Iris pigment epithelial cell (primary cell): ENCODE measurements at places on chromosomes 16 and 17.

GRCh38 chr17:28018439-28019070, 23.9 kb upstream of the NLK start:
- DNase-seq = peak; percentile 11

- no peak for DNase-seq
These were observed 31.8 kb downstream of the SLC39A11 start for GRCh38 chr17:73060721-73061120.

GRCh38 chr16:83113811-83114210, 487.0 kb downstream of the CDH13 start:
- DNase-seq = no peak

DNA sequence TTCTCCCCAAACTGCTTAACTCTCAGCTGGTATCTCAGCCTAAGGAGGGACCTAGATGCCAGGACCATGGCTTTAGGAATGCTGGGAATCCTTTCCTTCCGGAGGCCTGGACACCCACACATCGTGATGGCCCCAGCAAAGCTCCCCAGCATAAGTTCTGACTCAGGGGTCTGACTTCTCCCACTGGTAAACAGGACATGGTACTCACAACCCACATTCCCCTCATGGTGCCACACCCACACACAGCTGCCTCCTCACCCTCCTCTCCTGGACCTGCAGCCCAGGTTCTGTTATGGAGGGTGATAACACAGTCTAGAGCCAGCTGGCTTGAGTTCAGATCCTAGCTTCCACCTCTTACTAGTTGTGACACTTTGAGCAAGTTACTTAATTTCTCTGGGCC, 719 bp upstream of the RNF227 start:
- peak; percentile 65 for DNase-seq

- peak; percentile 90 for DNase-seq
These were observed 701 bp upstream of the MRC2 start for GRCh38 chr17:62626719-62627218.

- DNase-seq = no peak
These were observed 862 bp downstream of the GLTPD2 start for GRCh38 chr17:4789701-4789950.

GRCh38 chr17:68600067-68600930, 868 bp downstream of the FAM20A start:
- no peak for DNase-seq

DNA sequence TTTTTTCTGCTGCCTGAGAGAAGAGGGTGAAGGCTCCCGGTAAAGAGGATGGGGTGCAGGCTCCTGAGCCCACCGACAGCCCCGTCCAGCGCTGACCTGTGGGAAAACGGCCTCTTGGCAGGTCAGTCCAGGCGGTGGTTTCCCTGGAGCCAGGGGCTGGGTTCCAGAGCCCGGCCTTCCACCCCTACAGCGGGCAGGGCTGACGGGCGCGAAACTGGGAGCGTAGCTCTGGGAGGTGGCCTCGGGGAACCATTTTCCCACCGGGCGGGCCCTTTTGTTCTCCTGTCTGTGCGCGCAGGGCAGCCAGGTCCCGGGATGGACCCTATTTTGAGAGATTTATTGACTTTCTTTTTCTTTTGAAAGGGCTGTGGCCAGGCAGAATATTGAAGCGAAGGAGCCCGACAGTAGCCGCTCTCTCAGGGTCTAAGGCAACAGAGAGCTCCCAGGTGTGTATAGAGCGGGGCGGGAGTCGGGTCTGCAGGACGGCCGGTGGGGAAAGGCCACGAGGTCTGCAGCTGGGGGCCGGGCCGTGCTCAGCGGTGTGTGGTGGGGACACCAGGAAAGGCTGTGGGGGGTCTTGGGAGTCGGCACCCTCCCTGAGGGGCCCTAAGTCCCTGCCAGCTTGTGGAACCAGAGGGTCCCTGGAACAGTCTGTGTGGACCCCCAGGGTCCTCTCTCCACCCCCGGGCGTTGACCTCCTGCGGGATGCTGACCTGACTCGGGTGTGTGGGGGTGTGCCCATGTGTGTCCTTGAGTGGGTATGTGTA, 32.3 kb downstream of the METRNL start:
- DNase-seq = no peak

DNA sequence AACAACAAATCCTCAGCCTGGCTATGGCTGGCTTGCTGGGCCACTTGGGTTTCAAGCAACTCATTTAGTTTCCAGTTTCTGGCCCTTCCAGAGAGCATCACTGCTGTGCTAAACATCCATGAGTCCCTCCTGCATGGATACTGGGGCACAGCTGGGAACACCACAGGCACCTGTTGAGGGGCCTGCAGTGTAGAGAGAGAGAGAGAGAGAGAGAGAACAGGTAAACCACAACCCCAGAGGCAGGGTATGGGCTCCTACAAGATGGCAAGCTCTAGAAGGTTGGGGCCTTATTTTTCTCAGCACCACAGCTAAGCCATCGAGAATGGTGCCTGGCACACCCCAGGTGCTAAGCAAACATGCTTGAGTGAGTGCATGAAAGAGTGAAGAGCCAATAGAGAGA, 120.3 kb downstream of the RBFOX3 start:
- no peak for DNase-seq

DNA sequence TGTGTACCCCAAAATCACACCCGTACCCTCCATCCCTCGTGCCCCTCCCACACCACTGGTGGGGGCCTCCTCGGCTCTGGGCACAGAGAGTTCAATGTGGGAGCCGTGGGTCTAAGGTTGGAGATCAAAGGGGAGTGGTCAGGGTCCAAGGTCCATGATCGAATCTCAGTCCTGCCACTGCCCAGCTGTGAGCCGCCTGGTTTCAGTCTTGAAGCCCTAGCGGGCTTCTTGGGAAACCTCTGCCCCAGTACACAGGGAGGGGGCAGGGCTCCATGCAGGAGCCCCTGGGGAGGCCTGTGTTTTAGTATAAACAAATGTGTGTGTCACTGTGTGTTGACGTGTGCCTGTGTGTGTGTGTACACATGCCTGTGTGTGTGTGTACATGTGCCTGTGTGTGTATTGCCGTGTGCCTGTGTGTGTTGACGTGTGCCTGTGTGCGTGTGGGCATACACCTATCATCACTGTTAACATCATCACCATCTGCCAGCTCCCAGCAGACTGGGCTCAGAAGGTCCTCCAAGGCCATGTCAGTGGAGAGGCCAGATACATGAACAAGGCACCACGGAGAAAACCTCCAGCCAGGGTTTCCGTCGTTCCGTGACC, 26.5 kb upstream of the ZNF469 start:
- DNase-seq = peak; percentile 6

- no peak for DNase-seq
These were observed 3.8 kb upstream of the HOXB2 start for GRCh38 chr17:48548523-48549280.

DNA sequence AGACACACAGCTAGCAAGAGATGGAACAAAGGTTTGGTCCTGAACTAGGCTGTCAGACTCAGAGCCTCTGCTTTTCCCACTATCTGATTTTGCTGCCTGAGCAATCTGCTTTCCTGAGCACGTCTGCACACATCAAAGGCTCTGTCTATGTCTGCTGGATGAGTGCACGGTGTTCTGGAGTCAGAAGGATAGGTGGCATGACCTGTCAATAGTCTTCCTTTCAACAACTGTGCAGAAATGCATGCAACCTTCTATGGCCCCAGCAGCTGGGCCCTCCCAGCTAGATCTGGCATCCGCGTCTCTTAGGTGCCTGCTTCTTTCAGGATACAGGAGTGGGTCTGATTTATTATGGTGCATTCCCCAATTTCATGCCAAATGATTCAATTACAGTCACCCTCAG, 138.3 kb downstream of the UTP18 start:
- DNase-seq = no peak

DNA sequence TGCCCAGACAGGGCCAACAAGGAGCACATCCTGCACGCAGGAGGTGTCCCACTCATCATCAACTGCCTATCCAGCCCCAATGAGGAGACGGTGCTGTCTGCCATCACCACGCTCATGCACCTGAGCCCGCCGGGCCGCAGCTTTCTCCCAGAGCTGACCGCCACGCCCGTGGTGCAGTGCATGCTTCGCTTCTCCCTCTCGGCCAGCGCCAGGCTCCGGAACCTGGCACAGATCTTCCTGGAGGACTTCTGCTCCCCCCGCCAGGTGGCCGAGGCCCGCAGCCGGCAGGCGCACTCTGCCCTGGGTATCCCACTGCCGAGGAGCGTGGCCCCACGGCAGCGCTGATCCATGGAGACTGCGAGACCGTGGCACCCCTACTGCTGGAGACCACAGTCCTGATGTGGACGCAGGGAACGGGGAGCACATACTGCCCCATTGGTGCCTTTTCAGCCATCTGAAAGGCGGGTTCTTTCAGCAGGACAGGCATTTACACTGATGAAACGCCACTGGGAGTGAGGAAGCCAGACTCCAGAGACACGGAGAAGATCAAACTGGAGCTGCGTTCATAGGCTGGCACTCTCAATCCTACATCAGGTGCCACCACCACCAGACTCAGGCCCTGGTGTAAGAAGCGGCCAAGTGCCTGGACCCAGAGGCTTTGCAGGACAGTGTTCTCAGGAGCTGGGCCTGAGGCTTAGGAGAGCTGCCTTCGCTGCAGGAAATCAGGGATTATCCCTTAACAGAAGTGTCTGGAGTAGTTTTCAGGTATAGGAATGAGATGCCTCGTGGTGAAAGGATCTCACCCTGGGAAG, 2.6 kb downstream of the NT5C start:
- DNase-seq = no peak

DNA sequence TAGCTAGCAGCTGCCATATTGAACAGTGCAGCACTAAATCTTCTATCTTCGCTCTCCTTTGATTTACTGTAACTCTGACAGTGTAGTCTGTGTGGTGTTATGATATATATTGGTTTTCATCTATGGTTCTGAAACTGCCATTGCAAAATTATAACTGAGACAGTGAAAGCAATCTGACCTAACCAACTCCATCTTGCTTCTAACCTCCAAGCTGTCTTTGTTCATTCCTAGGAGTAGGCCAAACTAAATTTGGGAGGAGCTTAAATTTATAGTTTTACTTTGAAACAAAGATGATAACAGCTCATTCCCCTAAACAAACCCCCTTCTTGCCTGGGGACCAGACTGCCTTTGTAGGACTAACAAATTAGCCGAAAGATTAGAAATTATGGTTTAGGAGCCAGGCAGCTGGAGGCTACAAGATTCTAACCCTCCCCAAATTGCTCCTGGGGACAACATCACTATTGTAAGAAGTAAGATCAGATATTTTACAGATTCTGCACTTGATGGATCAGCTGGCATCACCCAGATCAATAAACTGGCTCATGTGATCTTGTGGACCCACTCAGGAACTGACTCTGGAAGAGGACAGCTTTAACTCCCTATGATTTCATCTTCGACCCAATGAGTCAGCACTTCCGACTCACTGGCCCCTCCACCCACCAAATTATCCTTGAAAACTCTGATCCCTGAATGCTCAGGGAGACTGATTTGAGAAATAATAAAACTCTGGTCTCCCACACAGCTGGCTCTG, 47.0 kb upstream of the FBXO47 start:
- peak; percentile 76 for DNase-seq

GRCh38 chr16:892536-893255, 78.1 kb downstream of the LMF1 start:
- DNase-seq = no peak

GRCh38 chr17:67212714-67213417, 32.1 kb downstream of the HELZ start:
- DNase-seq = peak; percentile 80

DNA sequence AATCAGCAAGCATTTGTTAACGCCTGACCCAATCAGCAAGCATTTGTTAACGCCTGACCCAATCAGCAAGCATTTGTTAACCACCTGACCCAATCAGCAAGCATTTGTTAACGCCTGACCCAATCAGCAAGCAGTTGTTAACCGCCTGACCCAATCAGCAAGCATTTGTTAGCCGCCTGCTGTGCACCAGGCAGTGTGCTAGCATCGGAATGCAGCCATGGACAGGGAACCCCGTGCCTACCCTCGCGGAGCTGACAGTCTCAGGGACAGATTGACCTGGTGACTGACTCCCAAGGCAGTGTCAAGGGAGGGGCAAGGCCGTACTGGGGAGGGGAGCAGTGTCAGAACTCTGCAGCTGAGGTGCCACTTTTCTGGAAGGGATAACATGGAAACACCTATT, 66.9 kb downstream of the ABR start:
- no peak for DNase-seq

GRCh38 chr16:81821436-81822128, 42.5 kb downstream of the PLCG2 start:
- peak; percentile 19 for DNase-seq

- peak; percentile 34 for DNase-seq
These were observed 320.9 kb upstream of the CDH5 start for GRCh38 chr16:66045626-66046025.

- DNase-seq = no peak
These were observed 78.0 kb downstream of the YPEL2 start for GRCh38 chr17:59409336-59410048.

DNA sequence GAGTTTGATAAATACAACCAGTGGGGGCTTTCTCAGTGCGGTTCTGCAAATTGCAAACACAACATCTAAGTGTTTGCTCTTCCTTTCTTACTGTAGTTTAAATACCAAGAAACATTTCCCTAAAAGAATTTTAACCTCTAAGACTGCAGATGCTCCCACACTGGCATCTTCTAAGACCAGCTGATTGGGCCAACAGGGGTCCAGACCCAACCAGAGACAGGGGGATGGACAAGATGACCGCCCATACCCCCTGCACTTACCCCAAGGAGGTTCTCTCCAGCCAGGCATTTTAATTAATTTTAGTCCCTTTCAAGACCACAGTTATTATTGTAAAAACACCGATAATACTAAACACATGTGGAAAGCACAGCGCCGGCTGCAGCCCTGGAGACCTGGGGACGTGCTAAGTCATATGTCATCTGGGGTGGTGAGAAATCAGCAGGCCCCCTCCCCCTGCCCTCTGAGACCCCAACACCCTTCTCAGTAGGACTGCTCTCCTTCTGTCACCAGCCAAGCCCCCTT, 242.3 kb downstream of the SOX9 start:
- no peak for DNase-seq

DNA sequence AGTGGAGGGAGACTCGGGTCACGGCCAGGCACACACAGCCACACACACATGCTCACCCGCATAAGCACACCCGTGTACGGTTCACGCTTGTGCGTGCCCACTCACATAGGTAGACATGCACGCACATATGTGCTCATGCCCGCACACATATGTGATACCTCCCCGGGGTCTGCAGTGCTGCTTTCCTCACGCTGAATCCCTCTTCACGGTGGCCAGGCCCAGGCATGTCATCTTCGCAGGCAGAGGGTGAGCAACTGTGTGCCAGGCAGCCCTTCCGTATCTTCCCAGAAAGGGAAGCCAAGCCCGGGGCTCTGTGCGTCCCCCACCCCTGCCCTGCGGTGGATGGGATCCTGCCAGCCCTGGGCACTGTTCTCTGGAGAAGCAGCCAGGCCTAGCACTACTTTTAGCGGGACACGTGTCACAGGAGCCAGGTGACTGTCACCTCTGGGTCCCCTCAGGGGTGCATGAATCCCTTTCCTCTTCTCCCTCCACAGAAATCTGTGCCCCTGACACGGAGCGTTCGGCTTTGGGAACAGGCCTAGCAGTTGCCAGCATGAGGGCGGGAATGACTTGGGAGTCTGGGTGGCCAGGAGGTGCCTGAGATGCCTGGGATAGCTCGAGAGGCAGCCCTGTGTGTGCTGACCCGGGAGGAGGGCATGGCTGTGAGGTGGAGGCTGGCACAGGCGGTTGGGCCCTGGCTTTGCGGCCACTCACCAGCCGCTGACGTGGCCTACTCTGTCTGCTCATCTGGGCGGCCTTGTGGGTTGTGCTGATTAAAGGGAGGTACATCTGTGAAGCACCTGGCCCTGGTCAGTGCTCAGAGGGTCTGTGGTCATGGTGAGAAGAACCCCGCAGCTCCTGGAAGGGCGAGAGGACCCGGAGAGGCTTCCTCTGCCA, 47.5 kb downstream of the BAIAP2 start:
- no peak for DNase-seq

- no peak for DNase-seq
These were observed 296.9 kb upstream of the CDH5 start for GRCh38 chr16:66069587-66069986.

GRCh38 chr17:41186872-41187271, 2.2 kb upstream of the KRTAP4-1 start:
- no peak for DNase-seq
